ENCODE measurements at places on chromosomes 4 and X. TPM values are rescaled to one million over a fixed set of nuclear protein-coding genes. Genes with fewer than 3 reads are reported as not detected.

Gene TCP11X2
- 0.82 TPM for total RNA-seq

Gene GALNTL6
- 0.24 TPM for total RNA-seq

Gene PRSS48
- total RNA-seq, result not detected

Gene CXCL8
- not detected for total RNA-seq

Gene LYAR
- total RNA-seq, result 36.8 TPM

GRCh38 chrX:28108186-28108945, 127.1 kb upstream of the DCAF8L1 start:
- H3K27me3 ChIP-seq, result peaks cover 3% of the 10 kb centered on the region
- no peak overlapping the region for H3K4me3 ChIP-seq
- DNase-seq, result no peak
- peaks cover 3% of the 10 kb centered on the region for H3K4me1 ChIP-seq
- no peaks in the 10 kb centered on the region for H3K36me3 ChIP-seq
- H3K27ac ChIP-seq, result no peak overlapping the region

DNA sequence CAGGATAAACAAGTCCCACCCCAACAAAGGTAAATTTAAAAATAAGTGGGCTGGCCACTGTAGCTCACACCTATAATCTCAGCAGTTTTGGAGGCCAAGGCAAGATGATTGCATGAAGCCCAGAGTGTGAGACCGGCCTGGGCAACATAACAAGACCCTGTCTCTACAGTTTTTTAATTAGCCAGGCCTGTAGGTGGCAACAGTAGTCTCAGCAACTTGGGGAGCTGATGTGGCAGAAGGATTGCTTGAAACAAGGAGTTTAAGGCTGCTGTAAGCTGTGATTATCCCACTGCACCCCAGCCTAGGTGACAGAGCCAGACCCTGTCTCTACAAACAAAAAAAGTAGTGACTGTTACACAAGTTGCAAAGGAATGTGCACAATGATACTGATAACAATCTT, 74.6 kb upstream of the FAAH2 start:
- peaks cover 9% of the 10 kb centered on the region for H3K36me3 ChIP-seq
- H3K27me3 ChIP-seq, result no peaks in the 10 kb centered on the region
- H3K27ac ChIP-seq, result no peak overlapping the region
- DNase-seq, result no peak
- peaks cover 4% of the 10 kb centered on the region for H3K4me1 ChIP-seq
- no peak overlapping the region for H3K4me3 ChIP-seq

GRCh38 chr4:87388901-87389300, 2.1 kb downstream of the HSD17B11 start:
- no peaks in the 10 kb centered on the region for H3K27me3 ChIP-seq
- H3K4me1 ChIP-seq, result peaks cover 15% of the 10 kb centered on the region
- no peak overlapping the region for H3K4me3 ChIP-seq
- H3K36me3 ChIP-seq, result peaks cover 28% of the 10 kb centered on the region

GRCh38 chr4:162323919-162324318, 160.1 kb upstream of the FSTL5 start:
- no peak overlapping the region for H3K27ac ChIP-seq
- no peaks in the 10 kb centered on the region for H3K36me3 ChIP-seq
- H3K27me3 ChIP-seq, result no peaks in the 10 kb centered on the region

- peaks cover 41% of the 10 kb centered on the region for H3K4me1 ChIP-seq
- DNase-seq, result peak; percentile 52
- H3K27ac ChIP-seq, result no peak overlapping the region
- no peaks in the 10 kb centered on the region for H3K36me3 ChIP-seq
- peak overlapping the region; percentile 62 for H3K4me3 ChIP-seq
Measured at GRCh38 chr4:41881981-41882624, 53.1 kb upstream of the TMEM33 start.

DNA sequence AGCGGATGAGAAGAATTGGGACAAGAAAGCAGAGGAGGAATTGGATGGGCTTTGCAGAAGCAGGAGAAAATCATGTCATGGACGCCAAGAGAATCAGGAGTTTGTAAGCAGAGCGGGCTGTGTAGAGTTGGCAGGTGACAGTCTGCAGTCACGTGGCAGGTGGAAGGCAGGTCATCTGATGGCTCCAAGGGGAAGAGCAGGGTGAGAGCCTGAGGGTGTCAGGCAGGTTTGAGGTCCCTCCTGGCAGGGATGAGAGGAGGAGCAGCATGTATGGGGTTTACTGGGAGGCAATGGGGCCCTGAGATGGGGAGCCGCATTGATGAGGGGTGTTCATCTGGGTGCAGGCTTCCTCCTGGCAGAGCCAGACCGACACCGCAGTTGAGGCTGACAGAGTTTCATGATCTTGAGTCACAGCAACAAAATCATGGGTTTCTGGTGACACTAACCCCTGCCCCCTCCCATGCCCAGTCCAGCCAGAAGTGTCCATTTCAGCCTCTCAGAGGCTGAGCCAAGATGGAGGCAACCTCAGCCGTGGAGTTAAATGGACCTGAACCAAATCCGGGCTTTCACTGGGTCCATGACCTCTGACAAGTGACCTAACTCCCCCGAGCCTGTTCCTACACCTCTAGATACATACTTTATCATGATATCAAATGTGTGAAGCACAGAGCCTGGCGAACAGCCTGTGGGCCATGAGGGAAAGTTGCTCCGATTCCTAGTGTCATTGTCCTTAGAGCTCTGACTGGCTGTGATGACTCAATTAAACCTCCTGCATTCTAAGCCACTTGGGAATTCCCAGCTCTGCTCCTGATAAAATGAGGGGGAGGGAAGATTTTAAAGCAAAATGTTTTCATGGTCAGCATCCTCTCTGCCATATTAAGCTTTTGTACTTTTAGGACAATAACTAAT, 36.1 kb downstream of the EVC start:
- H3K36me3 ChIP-seq, result peaks cover 30% of the 10 kb centered on the region
- H3K27me3 ChIP-seq, result no peaks in the 10 kb centered on the region
- DNase-seq, result no peak

DNA sequence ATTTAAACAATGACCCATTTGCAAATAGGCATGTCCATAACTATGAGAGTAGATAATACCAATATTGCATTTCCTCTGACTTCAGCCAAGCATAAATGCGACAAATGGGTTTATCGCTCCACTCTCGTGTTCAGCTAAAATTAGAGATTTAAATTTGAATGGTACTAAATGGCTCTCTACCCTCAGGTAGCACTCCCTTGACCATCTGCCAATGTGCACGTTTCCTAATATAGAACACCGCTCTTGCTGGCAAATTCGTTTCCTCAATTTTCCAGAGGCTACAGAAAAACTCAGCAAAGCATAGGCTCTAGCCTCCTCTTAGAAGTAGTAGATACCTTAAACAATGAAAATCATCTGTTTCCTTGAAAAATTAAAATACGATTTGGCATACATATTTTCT, 251.6 kb downstream of the ADGRA3 start:
- H3K36me3 ChIP-seq, result 0 out of 2 replicates have a peak, but pooled peaks cover 7% of the 10 kb centered on the region
- no peak overlapping the region for H3K27ac ChIP-seq
- H3K4me1 ChIP-seq, result peaks cover 18% of the 10 kb centered on the region
- H3K27me3 ChIP-seq, result no peaks in the 10 kb centered on the region
- no peak for DNase-seq
- no peak overlapping the region for H3K4me3 ChIP-seq

DNA sequence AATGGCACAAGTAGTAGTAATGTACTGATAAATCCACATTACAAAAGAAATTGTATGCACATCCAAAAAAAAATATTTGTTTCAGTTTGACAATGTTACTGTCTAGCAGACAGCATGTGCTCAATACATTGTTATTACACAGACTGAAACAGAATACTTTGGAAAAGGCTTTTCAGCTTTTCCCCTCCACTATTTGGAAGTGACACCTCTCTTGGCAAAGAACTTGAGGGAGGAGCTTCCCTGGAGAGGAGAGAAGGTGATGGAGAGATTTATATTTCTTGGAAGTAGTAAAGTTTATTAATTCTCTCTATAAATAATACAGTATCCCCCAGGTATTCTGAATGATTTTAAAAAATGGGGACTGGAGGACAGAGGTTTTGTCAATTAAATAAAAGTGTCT, 131.8 kb downstream of the SCFD2 start:
- DNase-seq, result no peak
- no peak overlapping the region for H3K27ac ChIP-seq
- H3K36me3 ChIP-seq, result no peaks in the 10 kb centered on the region
- no peak overlapping the region for H3K4me3 ChIP-seq
- H3K27me3 ChIP-seq, result no peaks in the 10 kb centered on the region

GRCh38 chr4:155712846-155713245, 46.0 kb upstream of the GUCY1B1 start:
- no peak overlapping the region for H3K27ac ChIP-seq
- H3K27me3 ChIP-seq, result no peaks in the 10 kb centered on the region
- H3K4me1 ChIP-seq, result no peaks in the 10 kb centered on the region
- no peak overlapping the region for H3K4me3 ChIP-seq

- no peaks in the 10 kb centered on the region for H3K27me3 ChIP-seq
- peaks cover 33% of the 10 kb centered on the region for H3K4me1 ChIP-seq
- peak; percentile 30 for DNase-seq
- H3K4me3 ChIP-seq, result no peak overlapping the region
Measured at GRCh38 chr4:56871371-56871866, 36.3 kb upstream of the REST start.

- peak overlapping the region; percentile 80 for H3K27ac ChIP-seq
- DNase-seq, result peak; percentile 41
- peak overlapping the region; percentile 21 for H3K4me3 ChIP-seq
- peaks cover 29% of the 10 kb centered on the region for H3K36me3 ChIP-seq
- no peaks in the 10 kb centered on the region for H3K27me3 ChIP-seq
- H3K4me1 ChIP-seq, result peaks cover 44% of the 10 kb centered on the region
Measured at GRCh38 chr4:71004281-71004851, 10.9 kb downstream of the DCK start.

DNA sequence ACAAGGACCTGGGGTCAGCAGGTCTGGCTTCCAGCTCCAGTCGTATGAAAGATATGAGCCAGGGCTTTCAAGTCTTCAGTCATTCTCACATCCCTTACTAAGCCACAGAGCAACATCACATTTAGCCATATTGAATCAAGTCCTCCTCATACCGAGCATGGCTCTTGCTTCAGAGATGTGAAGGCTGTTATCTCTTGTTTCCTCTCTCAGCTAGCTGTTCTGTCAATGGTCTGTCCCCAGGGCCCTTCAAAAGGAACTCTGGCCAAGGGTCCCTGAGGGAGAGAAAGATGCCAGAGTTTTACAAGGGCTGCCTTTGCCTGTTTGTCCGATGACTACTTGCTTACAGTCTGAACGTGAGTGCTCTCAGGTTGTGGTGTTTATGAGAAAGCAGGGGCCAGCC, 30.5 kb downstream of the DOCK11 start:
- H3K4me1 ChIP-seq, result peaks cover 26% of the 10 kb centered on the region
- peak overlapping the region; percentile 83 for H3K27ac ChIP-seq
- no peaks in the 10 kb centered on the region for H3K27me3 ChIP-seq
- DNase-seq, result no peak

- no peaks in the 10 kb centered on the region for H3K27me3 ChIP-seq
- H3K36me3 ChIP-seq, result no peaks in the 10 kb centered on the region
- DNase-seq, result peak; percentile 31
Measured at GRCh38 chr4:172892300-172892699, 276.3 kb upstream of the GALNT7 start.

DNA sequence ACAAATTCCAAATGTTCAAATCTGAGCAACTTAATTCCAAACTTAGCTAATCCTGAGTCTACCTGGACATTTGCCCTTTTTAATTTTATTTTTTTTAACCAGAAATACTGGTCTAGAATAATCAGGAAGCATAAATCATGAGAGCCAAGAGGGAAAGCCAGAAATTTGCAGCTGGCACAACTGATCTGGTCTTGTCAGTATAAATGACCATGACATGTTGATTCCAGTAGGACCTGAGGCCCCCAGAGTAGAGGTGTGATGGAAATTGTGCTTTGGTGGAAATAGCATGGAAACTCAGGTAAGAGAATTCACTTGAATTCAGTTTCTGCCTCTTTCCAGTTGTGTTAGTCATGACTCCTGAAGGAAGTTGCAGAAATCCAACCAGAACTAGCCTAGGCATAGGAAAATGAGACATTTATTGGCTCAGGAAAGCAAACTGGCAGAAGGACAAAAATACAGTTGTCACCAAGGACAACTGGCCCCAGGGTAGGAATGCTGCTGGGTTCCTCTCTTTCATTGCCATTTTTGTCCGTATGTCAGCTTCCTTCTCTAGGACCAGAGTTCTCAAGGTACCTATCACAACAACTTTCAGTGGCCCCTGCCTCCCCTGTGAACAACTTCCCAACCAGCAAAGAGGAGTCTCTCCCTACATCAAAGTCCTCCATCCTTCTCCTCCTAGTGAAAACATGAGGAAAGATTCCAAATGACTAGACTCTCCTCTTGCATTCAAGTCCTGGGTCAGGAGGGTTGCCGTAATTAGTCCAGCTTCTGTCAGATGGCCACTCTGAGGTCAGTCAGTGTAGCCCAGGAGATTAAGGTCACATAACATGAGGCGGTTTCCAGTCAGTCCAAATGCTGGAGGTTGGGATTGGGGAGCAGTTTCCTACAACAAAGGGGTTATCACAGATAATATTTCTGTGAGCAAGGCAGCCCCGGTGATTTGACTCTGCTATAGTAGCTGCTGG, 29.3 kb upstream of the MYOZ2 start:
- H3K36me3 ChIP-seq, result no peaks in the 10 kb centered on the region
- H3K27ac ChIP-seq, result no peak overlapping the region
- H3K4me1 ChIP-seq, result peaks cover 8% of the 10 kb centered on the region
- H3K4me3 ChIP-seq, result no peak overlapping the region
- no peaks in the 10 kb centered on the region for H3K27me3 ChIP-seq

DNA sequence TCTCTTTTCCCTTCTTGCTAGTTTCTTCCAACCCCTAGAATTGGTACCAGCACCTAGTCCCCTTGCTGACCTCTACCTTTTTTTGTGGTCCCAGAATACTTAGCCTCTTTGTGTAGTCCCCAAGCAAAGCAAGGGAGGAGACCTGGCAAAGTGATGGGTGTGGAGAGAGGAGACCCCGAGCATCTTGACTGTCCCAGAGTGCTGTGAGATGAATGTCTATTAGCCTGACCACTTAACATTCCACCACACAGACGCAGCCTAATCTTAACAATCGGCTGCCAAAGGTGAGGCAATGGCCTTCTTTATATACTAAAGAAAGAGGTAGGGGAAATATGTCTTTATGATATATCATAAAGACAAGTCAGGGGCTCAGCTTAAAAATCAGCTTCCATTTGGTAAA, 55.9 kb downstream of the TRIM2 start:
- H3K36me3 ChIP-seq, result peaks cover 23% of the 10 kb centered on the region
- no peaks in the 10 kb centered on the region for H3K27me3 ChIP-seq
- H3K27ac ChIP-seq, result peak overlapping the region; percentile 100
- peaks cover 54% of the 10 kb centered on the region for H3K4me1 ChIP-seq

- H3K4me3 ChIP-seq, result no peak overlapping the region
- no peaks in the 10 kb centered on the region for H3K27me3 ChIP-seq
- DNase-seq, result no peak
- H3K36me3 ChIP-seq, result no peaks in the 10 kb centered on the region
Measured at GRCh38 chr4:145530189-145530588, 48.5 kb downstream of the SMAD1 start.

Measured in WTC11 (cell line).